ENCODE measurements at places on chromosomes 4 and X.

DNA sequence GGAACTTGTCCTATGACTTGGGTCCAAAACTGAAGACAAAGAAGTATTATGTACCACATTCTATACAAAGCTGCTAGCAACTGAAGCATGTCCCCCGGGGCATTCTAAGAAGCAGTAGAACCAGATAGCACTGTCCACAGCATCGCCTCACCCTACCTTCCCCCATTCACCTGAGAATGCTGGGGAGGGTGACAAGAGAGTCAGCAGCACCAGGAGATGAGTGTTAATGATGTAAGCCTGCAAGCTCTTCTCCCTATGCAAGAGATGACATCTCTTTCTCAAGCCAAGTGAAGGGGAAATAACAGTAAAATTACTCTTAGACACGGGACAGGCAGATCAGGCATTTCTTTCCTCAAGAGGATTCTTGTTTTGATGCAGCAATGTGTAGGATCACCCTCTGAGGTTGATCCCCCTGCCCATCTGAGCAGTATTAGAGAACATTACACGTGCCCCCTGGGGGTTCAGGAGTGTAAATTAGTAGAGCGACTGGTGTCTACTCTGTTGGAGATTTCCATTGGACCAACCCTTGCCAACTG lies 13.9 kb upstream of the TLR1 start:
- DNase-seq = no peak

DNA sequence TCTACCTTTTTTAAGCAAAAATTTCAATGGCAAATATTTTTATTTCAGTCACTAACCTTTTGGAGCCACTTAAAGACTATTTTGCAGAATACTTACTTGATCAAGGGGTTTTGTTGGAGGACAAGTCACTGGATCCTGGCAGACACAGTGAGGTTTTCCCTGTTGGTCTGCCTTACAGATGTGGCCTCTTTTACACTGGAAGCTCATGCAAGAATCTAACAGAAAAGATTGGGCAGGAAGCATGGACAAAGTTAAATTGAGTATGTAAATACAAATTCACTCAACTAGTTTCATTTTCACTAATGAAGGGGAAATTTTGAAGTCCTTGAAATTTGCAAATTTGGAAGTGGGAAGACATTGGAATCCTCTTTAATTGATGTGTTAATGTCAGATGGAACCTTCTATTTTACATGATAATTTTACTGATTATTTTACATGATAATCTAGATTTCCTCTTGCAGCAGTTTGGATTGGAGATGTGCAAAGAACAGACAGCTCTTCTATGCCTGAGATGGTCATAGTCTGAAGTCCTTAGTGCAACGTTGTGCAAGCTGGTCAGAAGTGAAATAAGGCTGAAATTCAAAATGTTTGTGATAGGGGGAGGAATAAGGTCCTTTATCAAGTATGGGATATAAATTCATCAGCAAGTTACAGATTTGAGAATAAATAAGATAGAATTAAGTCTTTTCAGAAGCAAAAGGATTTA lies 38.4 kb downstream of the SPARCL1 start:
- DNase-seq = no peak

- no peak for DNase-seq
Measured at GRCh38 chr4:158810487-158811215, 41.8 kb downstream of the FNIP2 start.

GRCh38 chr4:94378047-94378446 lies 35.4 kb upstream of the HPGDS start:
- no peak for DNase-seq

DNA sequence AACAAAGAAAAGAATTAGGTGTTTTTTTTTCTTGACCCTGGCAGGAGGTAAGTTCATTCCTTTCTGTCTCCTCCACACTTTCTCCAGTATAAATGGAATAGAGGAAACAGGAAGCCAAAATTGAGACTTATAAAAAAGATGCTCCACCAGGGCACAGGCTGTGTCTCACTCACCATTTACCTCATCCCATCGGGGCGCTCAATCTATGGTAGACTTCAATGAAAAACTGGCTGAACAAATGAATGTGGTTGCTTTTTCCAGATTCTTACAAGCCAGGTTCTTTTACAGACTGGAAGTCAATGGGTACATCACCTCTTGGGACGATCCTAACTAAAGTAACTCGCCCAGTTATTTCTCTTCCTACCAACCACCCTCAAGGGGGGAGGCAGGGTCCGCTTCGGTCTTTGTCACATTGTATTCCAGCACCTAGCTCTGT lies 685 bp downstream of the COMMD8 start:
- no peak for DNase-seq

DNA sequence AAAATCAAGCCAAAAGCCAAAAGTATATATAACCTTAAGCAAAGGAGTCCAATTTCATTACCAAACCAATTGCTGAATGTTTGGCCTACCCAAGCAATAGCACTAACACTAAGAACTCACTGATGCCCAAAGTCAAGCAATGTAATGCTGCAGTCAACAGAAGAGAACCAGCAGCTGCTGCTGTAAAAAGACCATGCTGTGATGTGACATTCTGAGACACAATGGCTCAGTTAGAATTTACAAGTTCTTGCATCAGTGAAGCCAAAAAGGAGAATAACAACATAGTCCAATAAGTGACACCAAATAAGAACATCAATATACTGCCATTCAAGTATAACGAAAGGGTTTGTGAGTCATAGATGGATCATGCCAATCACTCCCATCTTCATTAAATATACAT lies 514.0 kb upstream of the DIAPH2 start:
- DNase-seq = no peak

GRCh38 chr4:91958596-91958995 lies 345.2 kb upstream of the GRID2 start:
- no peak for DNase-seq

DNA sequence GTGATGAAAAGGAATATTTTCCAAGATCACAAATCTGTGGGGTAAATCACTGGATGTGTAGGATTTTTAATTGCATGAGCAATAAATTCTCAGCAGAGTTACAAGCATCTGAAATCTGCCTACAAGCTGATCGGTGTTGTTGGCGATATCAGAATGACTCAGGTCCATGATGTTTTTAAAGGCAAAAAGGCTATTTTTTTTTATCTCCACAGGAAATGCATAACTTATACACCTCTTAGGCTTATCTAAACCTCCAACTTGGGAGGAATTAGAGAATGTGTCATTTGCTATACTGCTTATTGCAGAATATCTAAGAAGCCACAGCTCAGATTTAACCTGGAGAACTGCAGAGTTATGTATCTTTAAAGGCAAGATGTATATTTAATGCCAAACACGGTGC lies 61.6 kb downstream of the KIT start:
- no peak for DNase-seq

DNA sequence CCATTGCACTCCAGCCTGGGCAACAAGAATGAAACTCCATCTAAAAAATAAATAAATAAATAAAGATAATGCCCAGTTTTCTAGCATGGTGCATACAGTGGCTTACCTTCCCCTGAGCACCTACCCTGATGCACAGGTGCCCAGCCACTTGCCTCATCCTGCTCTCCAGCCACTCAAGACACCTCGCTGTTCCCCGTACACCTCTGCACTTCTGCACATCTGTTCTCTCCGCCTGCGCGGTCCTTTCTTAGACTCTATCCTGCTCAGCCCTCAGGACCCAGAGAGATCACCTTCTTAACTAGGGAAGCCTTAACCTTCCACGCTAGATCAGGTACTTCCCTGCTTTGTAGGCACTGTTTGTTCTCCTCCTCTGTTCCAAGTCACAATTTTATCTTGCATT lies 2.9 kb downstream of the EVC start:
- DNase-seq = no peak

- DNase-seq = no peak
Measured at GRCh38 chr4:68152411-68152810, 22.7 kb upstream of the TMPRSS11F start.

DNA sequence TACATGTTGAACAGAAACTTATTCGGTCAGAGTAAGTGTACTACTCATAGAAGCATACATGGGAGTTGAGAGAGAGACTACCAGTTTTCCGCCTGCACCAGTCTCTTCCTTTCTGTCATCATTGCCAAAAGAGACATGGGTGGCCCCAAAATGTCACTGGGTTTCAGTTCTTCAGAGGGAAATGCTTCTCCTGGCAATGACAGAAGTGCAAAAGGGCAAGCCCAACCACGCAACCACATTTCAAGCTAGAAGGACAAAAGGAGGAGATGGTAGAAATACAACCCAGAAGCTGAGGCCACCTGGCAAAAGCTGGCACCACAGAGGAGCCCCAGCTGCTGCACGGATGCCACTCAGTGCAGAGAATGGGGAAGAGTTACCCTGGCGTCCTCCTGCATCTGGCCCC lies 320.1 kb downstream of the BCOR start:
- no peak for DNase-seq

GRCh38 chr4:137421796-137422195 lies 110.5 kb downstream of the PCDH18 start:
- DNase-seq = no peak

DNA sequence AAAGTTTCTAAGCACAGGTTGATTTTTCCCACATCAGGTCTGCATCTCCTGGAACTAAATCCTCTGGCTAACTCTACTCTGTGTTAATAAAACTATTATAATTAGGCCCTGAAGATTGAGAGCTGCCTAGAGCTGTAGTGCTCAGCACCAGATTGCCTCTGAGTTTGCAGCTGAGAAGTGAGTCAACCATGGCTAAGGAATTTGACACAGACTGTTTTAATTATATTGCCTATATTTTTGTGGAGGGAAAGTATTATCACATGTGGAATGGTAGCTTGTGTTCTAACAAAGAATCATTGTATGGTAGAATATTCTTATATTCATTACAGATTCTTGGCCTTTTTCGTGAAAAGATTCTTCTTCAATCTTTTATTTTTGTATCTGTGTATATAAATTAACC lies 1907.6 kb upstream of the TENM3 start:
- no peak for DNase-seq

DNA sequence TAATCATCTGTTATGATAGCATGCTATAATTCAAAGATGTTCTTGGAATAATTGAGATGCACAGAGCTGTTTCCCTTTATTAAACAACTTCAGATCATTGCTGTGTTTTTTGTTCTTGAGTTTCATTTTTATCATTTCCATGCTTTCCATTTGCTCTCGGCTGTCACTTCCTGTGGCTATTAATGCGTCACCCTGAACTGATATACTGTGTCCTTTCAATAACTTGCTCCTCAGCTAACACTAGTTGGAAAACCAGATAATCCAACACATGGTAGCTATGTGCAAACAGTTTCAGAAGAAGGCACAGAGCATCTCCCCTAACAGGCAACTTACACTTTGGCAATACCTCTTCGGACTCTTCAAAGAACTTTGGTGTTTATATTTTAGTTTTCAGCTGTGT lies 376.0 kb downstream of the GBA3 start:
- no peak for DNase-seq

GRCh38 chr4:166290426-166290825 lies 417.4 kb downstream of the TLL1 start:
- DNase-seq = no peak

DNA sequence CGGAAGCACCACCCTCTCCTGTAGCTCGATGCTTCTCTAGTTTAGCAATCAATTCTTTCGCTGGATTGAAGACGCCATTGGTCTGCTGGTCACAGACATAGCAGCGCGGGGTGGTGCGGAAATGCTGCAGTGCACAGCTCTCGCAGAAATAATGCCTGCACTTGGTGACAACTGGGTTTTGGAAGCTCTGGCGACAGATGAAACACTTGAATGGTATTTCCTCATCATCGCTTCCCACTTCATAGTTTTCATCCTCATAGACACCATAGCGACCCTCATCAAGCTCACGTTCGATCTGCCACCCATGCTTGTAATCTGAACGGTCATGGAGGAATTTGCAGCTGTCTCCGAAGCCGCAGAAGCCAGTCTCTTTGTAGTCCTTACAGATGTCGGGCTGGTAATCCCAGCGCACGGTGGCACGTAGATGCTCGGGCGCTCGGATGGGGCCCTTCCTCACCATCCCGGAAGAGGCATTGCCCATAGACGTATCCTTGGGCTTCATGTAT lies 854 bp downstream of the RNF113A start:
- DNase-seq = no peak

- DNase-seq = no peak
Measured at GRCh38 chr4:153890761-153891160, 101.9 kb upstream of the SFRP2 start.

GRCh38 chr4:4866124-4866865 lies 6.8 kb downstream of the MSX1 start:
- DNase-seq = no peak

DNA sequence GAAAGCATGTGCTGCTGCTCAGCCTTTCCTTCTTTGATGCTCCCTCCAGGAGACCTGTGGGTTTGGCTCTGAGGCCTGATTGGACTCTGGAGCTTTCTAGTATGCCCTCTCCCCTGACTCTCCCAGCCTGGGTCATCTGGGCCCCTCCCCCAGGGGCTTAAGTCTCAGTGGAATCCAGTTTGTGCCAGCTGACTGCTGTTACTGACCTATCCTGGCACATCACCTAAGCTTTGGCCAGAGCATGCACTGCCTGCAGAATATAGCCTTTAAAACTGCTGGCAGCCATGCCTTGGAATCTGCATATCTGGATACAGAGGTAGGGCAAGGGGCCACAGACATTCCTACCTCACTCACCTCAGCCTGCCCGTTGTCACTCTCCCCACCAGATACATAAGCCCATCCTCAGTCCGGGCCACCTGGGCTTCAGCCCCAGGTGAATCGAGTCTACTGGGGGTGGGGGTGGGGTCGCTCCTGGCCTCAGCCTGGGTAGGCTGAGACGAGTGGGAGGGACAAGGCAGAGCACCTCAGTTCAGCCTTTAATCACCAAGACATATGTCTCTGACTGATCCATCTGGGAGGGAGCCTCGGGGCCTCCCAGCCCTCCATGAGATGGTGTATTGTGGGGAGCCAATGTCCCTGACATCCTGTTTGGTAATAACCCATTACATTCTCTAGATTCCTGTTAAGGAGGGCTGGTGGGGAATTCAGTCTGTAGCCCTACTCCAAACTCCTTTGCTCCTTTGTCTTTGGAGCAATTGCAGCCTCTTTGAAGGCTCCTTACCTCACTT lies 61.2 kb downstream of the STARD8 start:
- DNase-seq = no peak

- no peak for DNase-seq
Measured at GRCh38 chr4:184460499-184461285, 13.7 kb downstream of the IRF2 start.

DNA sequence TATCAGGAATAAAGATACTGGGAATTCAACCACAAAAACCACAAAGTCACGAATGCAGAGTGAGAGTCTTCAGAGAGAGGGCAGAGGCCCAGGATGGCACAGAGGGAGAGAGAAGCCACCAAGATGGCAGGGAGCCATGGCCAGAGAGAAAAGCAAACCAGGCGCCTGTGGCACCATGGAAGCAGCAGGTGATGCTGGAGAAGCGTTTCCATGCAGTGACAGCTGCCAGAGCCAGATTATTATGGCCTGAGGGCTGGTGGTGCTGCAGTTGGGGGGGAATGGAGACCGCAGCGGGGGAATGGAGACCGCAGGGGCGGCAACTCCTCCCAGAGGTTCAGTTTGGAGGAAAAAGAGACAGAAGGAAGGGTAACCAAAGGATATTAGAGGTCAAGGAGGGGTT lies 5.8 kb downstream of the TAFAZZIN start:
- DNase-seq = no peak

DNA sequence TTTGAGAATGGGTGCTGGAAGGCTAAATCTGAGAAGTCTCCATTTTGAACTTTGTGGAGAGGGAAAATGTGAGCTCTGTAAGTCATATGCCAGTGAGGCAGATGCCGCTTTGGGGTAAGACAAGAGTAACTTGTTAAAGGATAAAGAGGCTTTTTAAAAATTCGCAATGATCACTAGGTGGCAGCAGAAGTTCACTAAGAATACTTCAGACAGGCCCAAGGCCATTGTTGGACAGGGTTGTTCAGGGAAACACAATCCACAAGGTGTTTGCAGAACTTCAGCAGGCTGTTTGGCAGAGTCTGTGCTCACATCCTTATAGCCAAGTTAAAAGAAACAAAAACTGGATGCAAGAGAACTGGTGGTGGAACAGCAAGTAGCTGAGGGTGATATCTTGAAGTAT lies 13.7 kb upstream of the PIGA start:
- DNase-seq = no peak

Measured in esophagus squamous epithelium (tissue), 5 donors.